ENCODE measurements at places on chromosomes 4 and X. TPM values are rescaled to one million over a fixed set of nuclear protein-coding genes. Genes with fewer than 3 reads are reported as not detected.

DNA sequence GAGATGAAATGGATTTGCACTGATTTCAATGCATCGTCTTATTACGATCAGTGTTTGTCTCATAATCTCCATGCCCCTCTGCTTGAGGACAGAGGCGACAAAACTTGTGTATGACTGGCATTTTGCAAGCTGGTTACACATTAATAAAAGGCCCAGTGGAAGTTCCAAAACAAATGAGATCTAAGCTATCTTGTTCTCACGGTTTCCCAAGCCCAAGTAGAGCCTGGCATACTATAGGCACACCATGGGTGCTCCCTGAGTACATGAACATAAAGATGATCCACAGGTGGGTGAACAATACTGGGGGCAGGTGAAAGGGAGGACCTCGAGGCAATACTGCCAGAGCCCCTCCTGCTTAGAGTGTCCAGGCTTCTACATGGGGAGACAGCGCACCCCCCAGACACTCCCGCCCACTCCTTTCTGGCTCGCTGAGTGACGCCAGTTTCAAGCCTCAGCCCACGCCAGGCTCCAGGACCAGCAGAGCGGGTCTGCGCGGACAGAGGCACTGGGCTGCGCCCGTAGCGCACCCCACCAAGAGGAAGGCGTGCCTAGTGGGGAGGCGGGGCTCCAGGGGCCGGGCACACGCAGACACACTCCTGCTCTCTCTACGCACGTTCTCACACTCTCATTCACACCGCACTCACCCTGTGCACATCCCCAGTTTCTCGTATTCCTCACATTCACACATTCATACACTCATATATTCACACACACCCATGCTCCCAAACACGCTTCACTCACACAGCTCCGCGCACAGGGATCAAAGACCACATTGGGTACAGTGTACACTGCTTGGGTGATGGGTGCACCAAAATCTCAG is 8.9 kb upstream of the GSX2 start:
- DNase-seq: no peak

The NLGN4X gene
- total RNA-seq: 0.35 TPM

GRCh38 chr4:83370640-83370906 is 35.9 kb upstream of the HPSE start:
- no peak for DNase-seq

DNA sequence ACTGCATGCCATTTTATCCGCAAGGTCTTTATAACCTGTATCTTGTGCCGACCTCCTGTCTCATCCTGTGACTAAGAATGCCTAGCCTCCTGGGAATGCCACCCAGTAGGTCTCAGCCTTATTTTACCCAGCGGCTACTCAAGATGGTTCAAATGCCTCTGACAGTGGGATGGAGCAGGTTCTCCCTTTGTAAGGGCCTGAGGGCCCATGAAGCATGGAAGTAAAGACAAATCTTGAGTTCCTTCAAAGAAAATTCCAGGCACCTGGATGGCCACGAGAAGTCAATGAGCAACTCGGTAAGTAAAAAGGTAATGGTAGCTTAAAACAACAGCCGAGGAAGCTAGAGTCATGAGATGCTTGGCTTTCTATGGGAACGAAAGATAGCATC is 19.6 kb upstream of the PRKX start:
- DNase-seq: no peak

DNA sequence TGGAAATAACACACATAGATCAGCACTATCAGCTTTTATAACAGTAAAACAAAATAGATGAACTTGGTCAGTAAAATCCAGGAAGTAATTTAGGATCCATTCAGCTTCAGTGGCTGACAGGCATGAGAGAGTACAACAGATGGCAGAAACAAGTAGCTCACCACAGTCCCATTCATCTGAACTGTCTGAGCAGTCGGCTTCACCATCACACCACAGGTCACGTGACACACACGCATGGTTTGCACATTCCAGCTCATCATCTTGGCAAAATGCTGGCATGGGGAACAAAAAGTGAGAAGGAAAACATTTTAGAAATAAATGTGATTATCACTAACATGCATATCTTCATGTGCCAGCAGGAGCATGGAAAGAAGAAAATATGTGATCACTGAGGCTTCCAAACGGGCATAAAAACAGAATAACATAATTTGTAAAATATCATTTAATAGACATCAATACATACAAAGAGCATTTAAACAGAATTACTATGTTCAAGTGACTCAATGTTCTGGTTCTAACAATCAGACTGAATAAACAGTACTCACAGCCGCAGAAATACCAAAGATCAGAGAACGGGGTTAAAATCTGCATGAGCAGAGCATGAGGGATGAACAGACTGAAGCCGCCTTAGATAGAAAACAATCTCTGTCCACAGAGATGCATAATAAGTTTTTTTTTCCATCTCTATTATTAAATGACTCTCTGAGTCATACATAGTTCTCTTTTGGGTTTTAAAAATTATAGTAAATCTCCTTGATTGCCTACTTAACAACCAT is 158.1 kb downstream of the ATP10D start:
- DNase-seq: no peak

The GABRB1 gene
- not detected for total RNA-seq

DNA sequence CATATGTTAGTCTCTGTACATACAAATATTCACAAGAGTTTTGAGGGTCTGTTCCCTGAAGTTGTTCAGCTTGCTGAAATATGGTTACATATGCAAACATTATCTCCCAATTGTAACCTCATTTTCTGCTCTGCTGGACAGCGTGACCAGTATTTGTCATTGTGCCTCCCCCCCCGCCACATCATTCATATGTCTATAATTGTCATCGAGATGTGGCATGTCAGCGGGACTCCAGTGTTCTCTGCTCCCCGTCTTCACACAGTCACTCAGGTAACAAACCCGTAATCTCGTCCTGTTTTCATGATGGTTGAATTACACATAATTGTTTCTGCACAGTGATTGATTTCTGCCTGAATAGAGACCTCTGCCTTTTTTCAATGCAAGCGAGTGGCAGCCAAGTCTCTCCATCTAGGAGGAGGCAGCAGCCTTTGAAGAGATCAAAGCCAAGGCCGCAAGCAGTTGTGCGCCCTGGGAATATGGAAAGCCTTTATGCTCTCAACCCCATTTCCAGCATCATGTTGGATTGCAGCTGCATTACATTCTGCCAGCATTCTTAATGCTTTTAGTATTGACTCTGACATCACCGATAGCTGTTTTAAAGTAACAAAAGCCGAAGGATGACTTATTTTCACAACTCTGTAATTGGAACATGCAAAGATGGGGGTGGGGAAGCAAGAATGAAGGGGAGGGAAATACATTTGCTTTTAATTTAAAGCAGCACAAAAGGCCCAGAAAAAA is 27.4 kb downstream of the LEF1 start:
- DNase-seq: no peak

DNA sequence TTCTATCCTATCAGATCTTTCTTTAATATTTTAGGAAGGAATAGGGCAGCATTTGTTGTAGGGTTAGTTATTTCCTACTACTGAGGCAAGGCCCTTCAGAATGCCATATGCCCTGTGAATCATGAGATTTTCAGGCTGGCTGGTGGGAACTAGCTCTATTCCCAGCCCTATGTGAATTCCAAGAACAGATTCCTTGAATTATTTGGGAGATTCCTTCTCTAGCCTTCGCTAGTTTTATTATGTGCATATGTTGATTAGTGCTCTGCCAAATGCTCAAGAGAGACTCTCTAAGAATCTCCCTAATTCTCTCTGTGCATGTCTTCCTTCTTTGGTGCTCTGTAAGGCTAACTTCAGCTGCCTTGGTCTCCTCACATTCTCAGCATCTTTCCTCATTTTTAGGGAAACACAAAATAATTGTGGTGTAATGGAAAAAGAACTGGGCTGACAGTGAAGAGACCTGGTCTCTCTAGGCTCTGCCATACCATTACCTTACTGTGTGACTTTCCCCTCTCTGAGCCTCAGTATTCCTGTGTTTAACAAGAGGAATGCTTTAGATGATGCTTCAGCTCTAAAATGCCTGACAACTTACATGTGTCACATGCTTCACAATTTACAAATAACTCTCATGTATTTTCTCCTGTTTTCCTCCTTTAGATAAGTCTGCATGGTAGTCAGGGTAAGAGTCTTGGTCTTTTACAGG is 79.7 kb downstream of the VMA21 start:
- no peak for DNase-seq

DNA sequence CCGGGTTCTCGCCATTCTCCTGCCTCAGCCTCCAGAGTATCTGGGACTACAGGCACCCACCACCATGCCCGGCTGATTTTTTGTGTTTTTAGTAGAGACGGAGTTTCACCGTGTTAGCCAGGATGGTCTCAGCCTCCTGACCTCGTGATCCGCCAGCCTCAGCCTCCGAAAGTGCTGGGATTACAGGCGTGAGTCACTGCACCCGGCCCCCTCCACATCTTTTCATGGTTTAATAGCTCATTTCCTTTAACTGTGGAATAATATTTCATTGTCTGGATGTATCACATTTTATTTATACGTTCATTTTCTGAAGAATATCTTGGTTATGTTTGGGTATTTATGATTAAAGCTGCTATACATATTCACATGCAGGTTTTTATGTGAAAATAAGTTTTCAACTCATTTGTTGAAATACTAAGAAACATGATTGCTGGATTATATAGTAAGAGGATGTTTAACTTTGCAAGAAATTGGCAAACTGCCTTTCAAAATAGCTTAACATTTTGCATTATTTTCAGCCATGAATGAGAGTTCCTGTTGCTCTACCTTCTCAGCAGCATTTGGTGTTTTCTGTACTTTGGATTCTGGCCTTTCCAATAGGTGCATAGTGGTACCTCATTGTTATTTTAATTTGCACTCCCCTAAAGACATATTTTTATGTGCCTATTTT is 591.9 kb downstream of the TECRL start:
- DNase-seq: no peak

DNA sequence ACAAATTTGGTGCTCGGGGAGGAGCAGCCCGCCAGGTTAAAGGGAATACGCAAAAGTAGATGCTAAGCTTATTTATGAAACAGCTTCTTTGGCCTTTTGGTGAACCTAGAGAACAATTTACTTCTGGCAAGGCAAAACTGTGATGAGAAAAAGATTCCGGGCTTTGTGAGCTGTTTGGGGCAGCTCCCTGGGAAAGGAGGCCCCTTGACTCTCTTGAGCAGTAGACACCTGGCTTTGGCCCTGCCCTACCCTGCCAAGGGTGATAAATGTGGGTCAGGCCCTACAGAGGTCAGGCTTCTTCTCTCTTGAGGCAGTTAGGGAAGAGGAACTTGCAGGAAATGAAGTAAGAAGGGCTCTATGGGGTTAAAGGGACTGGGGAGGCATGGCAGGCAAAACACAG is 509.6 kb downstream of the MID1IP1 start:
- no peak for DNase-seq

- DNase-seq: no peak
These were observed 147.7 kb downstream of the CPEB2 start for GRCh38 chr4:15149839-15150592.

The PPP4R3C gene
- not detected for total RNA-seq

The RHOXF2 gene
- not detected for total RNA-seq

The MYOZ2 gene
- not detected for total RNA-seq

DNA sequence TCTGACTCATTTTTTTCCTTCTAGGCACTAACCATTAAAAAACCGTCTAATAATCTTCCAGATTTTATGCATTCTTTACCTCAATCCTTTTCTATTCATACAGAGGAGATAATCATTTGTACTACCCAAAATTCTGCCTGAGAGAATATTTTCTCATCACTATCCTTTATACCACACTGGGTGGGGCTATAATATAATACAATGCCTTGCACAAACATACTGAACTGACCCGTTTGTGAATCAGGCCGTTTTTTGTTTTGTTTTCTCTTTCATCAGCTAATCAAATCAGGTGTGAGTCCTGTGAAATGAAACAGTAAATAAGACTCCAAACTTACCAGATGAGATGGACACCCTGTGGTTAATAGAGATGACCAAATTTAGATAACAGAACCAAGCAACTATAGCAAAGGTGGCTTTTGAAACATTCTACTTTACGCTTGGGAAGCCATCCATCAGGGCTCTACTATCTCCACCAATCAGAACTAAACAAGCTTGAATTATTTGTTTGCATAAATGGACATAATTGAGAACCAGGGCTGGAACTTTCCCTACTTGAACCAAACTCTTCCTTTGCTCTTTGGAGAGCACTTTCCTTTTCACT is 573.0 kb downstream of the GABRG1 start:
- no peak for DNase-seq

- no peak for DNase-seq
These were observed 719.2 kb downstream of the FSTL5 start for GRCh38 chr4:161444626-161445025.

All from activated B cell treated with CpG ODN at 0.5 μM for 24 hours (primary cell).